ENCODE measurements at places on chromosomes 5 and 9.

DNA sequence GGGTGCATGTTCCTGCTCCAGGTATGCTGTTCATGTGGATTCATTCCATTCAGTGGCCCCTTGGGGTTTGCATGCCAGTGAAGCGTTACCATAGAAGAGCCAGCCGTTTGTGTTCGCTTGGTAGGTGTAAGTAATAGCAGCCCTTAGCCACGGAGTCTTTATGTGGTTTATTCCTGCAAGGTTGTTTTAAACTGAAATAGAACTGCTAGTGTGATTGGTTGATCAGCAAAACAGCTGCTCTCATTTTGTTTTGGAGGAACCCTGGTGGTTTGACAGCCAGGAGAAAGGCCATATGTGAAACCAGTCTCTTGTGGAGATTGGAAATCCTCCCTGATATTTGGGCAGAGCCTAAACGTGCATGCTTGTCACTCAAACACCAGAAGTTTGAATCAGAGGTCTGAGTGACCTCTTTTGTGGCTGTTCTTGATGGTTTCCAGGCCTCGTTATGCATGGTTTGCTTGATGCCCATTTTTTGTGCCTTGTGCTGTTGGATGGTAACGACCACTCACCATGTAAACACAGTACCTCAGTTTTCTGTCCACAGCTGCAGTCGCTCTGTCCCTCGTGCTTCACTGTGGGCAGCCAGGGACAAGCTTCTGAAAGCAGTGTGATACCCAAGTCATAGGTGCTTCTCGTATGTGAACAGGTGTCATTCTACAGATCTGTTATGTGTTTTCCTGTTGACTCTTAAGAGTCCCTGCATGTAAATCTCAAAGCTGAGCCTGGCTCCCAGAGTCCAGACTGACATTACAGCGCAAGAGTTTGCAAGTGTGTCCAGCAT, 58.3 kb upstream of the NXNL2 start:
- no peak for DNase-seq

GRCh38 chr5:123398058-123398733, 25.0 kb downstream of the CEP120 start:
- no peak for DNase-seq

DNA sequence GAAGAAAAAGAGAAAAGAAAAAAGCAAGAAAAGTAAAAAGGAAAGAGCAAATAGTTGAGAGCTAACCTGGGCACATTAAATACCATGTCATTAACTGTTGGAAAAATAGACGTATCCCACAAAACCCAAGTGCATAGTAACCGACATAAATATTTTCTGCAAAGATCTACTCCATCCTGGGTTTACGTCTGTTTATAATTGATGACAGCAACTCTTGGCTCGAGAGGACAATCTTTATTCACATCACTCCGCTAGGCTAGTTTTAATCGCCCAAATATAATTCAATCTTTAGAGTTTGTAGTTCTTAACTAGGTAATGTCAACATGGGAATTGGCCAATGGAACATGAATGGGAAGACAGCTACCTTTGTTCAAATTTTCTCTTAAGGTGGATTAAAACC, 321.7 kb upstream of the TNC start:
- no peak for DNase-seq

- DNase-seq, result no peak
Measured at GRCh38 chr5:119626086-119626485, 3.3 kb upstream of the FAM170A start.

DNA sequence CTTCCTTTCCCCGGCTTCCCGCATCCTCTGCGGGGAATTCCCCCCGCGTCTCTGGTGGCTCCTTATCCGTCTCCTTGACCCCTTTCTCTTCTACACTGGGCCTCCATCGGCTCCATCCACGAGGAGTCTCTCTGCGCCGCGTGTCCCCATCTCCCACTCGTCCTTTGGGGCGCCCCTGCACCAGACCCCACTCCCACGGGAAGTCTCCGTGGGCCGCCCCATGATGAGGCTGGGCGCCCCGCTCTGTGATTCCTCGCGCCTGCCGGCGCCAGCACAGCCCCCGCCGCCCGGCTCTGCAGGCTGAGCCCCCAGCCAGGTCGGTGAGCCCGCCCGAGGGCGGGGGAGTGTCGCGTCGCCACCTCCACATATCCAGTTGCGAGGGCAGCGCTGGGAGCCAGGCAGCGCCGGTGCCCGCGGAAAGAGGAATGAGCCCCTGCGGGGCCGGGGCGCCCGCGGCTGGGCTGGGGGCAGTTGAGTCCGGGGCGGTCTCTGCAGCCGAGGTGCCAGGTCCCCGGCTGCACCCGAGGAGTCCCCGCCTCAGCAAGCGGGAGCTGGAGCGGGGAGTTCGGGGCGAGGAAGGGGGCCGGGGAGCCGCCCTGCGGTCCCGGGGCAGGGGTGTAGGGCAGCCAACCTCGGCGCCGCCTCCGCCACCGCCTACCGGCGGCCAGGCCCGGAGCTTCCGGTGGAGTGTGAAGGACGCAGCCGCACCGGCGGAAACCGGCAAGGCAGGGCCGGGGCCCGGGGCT, 2.1 kb upstream of the TRAF1 start:
- peak; percentile 61 for DNase-seq

DNA sequence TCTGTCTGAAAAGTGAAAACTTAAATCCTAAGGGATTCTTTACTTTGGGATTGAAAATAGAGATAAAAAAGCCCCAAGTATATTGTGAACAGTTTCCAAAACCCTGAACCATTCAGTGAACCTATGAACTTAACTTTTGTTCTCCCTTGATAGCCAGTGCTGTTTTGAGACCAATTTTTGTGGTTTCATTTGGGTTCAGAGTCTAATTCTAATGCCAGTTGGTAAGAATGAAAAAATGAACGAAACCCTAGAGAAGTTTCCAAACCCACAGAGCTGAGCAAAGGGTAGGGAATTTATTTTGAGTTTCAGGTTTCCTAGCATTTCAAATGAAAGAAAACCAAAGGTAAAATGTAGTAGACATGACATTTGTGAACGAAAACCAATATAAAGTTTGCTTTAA, 1366.8 kb downstream of the EFNA5 start:
- DNase-seq, result no peak

- no peak for DNase-seq
Measured at GRCh38 chr9:126836216-126836615, 24.2 kb upstream of the ZBTB34 start.
